ENCODE measurements at places on chromosomes 7 and 10. TPM values are rescaled to one million over a fixed set of nuclear protein-coding genes. Genes with fewer than 3 reads are reported as not detected.

- H3K4me3 ChIP-seq = no peak overlapping the region
- no peaks in the 10 kb centered on the region for H3K36me3 ChIP-seq
- H3K27ac ChIP-seq = no peak overlapping the region
- no peak for DNase-seq
- H3K27me3 ChIP-seq = no peaks in the 10 kb centered on the region
- H3K4me1 ChIP-seq = no peaks in the 10 kb centered on the region
Measured at GRCh38 chr7:110386913-110387312, 704.0 kb upstream of the LRRN3 start.

- no peak overlapping the region for H3K4me3 ChIP-seq
- no peak overlapping the region for H3K27ac ChIP-seq
- no peaks in the 10 kb centered on the region for H3K27me3 ChIP-seq
- no peaks in the 10 kb centered on the region for H3K4me1 ChIP-seq
- DNase-seq = no peak
- peaks cover 7% of the 10 kb centered on the region for H3K36me3 ChIP-seq
Measured at GRCh38 chr7:30068117-30068516, 39.9 kb downstream of the PLEKHA8 start.

DNA sequence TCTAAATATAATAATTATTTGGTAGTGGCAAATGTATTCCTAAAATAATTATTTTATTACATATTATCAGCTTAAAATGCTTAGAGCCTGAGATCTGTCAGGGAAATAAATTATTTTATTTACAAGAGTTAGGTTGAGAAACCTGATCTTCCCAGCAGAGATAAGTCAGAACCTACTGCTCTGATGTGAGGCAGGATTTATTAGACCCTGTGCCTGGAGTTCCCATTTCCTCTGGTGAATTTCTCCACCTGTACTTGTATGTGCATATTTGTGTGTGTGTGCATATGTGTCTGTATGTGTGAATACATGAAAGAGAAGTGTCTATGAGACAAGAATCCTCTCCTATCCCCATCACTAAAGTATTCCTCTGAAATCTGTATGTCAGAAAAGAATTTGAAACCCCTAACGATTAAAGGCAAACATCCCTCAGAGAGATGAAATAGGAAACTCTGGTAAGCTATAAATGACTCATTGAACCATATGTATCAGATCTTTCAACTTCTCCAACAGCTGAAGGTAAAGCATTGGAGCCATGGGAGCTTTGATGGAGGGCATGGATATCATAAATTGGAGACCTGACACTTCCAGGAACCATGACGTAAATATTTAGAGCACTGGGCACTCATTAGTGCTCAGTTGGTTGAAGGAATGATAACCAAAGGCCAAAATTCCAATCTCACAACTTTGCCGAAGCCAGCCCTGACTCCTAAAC is 190.9 kb downstream of the XPNPEP1 start:
- no peak overlapping the region for H3K27ac ChIP-seq
- H3K4me3 ChIP-seq = no peak overlapping the region
- H3K36me3 ChIP-seq = no peaks in the 10 kb centered on the region
- DNase-seq = no peak

GRCh38 chr10:36089790-36090440 is 447.8 kb upstream of the FZD8 start:
- no peaks in the 10 kb centered on the region for H3K4me1 ChIP-seq
- no peaks in the 10 kb centered on the region for H3K27me3 ChIP-seq
- H3K4me3 ChIP-seq = no peak overlapping the region
- no peaks in the 10 kb centered on the region for H3K36me3 ChIP-seq
- H3K27ac ChIP-seq = no peak overlapping the region
- DNase-seq = no peak

DNA sequence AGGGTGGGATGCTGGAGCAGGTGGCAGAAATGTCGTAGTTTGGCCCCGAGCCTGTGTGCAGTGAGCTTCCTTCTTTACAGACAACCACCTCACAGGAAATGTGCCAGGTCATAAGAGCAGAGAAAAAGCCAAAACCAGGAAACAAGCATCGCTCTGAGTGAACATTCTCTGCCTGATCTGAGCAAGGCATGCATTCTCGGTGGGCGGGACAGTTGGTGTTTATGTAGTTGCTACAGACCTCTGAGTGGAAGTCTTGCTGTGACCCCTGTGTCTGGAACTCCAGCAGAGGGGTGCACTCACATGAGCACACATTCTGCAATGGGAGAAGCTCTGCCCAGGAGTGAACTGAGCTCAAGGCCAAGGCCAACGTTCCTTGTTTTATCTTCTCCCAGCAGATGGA is 230.1 kb downstream of the TCERG1L start:
- H3K27ac ChIP-seq = no peak overlapping the region
- H3K27me3 ChIP-seq = peaks cover 2% of the 10 kb centered on the region
- no peak overlapping the region for H3K4me3 ChIP-seq
- no peaks in the 10 kb centered on the region for H3K36me3 ChIP-seq

GRCh38 chr10:79331709-79332108 is 15.6 kb upstream of the PPIF start:
- H3K4me3 ChIP-seq = no peak overlapping the region
- DNase-seq = peak; percentile 55
- no peak overlapping the region for H3K27ac ChIP-seq

DNA sequence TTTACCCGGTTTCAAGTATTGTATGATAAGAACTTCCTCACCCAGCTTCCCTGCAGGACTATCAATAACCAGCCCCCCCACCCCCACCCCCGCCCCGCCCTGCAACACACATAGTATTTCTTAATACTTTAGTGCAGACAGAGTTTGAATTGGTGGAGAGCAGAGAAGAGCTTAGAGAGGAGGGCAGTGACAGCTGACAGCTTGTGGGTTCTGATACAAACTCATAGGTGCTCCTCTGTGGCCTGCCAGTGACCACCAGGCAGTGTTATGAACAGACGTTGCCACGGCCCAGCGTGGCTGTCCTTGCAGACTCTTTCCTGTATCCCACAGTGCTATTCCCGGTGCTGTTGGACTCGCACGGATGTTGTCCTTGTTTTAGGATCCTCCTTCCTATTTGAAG is 186.9 kb upstream of the ADO start:
- H3K4me1 ChIP-seq = peaks cover 29% of the 10 kb centered on the region
- DNase-seq = peak; percentile 54
- H3K4me3 ChIP-seq = no peak overlapping the region
- peak overlapping the region; percentile 46 for H3K27ac ChIP-seq
- no peaks in the 10 kb centered on the region for H3K27me3 ChIP-seq

DNA sequence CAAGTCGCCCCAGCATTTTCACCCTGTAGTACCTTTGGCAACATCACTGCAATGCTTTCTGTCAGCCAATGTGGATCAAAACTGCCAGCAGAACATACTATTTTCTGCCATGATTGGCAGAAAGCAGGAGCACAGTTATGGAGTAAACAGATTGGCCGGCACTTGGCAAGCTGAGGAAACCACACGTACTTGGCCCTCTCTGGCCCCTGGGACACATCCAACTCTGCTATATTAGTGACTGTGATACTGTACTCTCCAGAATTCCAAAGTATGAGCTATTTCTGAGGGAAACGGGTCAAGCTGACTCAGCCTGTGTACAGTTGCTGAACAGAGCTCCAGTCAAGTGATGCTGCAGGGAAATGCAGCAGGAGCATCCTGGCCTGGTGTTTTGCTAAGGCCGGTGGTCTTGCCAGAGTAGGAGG is 39.8 kb upstream of the LANCL2 start:
- H3K4me1 ChIP-seq = no peaks in the 10 kb centered on the region
- H3K27me3 ChIP-seq = no peaks in the 10 kb centered on the region
- no peak overlapping the region for H3K4me3 ChIP-seq

- H3K36me3 ChIP-seq = no peaks in the 10 kb centered on the region
- no peak overlapping the region for H3K4me3 ChIP-seq
- no peak overlapping the region for H3K27ac ChIP-seq
- DNase-seq = no peak
- no peaks in the 10 kb centered on the region for H3K4me1 ChIP-seq
- no peaks in the 10 kb centered on the region for H3K27me3 ChIP-seq
Measured at GRCh38 chr10:124171561-124171960, 78.2 kb upstream of the CHST15 start.

DNA sequence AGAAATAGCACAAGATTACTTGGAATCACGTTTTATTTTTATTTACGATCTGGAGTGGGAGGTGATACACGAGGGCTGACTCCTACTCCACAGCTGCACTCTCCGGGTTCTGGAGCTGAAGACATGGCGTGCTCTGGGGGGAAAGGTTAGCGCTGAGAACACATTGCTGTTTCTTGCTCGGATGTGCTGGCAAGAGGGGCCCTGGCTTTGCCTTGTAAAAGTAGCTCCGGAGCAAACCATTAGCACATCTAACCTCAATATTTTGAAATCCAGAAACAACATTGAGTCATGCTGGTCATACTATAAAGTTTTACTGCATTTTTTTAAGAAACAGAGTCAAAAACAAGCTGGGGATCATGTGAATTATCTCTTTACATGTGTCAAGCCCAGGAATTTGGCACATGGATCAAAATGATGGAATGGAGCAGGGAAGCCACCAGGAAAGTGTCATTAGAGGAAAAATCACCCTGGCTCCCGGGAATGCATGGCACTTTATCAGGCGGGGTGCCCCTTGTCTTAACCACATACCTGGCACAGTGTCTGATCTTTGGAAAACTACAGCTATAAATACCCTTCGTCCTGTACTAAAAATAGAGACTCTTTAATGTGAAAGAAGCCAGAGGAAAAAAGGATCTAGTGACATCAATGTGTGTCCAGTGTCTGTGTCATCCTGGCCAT is 31.6 kb upstream of the LYZL1 start:
- DNase-seq = no peak
- peaks cover 11% of the 10 kb centered on the region for H3K27me3 ChIP-seq
- peaks cover 12% of the 10 kb centered on the region for H3K4me1 ChIP-seq

DNA sequence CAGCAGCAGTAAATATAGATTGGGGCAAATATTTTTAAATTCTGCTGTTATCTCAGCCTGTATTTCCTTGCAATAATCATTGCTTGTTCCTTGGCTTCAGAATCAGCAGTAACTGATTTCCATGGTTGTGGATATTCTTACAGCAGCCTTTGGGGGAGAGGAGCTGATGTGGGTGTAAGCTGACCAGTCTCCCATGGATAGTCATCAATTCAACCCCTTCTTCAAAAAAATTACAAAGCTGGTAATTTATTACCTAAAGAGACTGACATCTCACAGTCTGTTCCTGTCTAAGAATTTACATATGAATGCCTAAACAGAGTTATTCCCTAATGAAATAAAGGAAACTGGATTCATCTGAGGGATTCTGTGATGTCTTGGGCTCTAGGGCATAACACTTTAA is 103.1 kb upstream of the CABCOCO1 start:
- DNase-seq = no peak
- no peak overlapping the region for H3K4me3 ChIP-seq
- H3K27ac ChIP-seq = no peak overlapping the region
- H3K27me3 ChIP-seq = no peaks in the 10 kb centered on the region
- H3K36me3 ChIP-seq = no peaks in the 10 kb centered on the region
- no peaks in the 10 kb centered on the region for H3K4me1 ChIP-seq

- no peak for DNase-seq
- H3K27ac ChIP-seq = no peak overlapping the region
- H3K4me1 ChIP-seq = peaks cover 4% of the 10 kb centered on the region
- no peaks in the 10 kb centered on the region for H3K36me3 ChIP-seq
- no peaks in the 10 kb centered on the region for H3K27me3 ChIP-seq
Measured at GRCh38 chr10:14820775-14821154, 17.1 kb downstream of the CDNF start.

- H3K27ac ChIP-seq = no peak overlapping the region
- DNase-seq = no peak
Measured at GRCh38 chr7:51918581-51918980, 602.0 kb upstream of the COBL start.

- DNase-seq = no peak
- peaks cover 6% of the 10 kb centered on the region for H3K4me1 ChIP-seq
- H3K27me3 ChIP-seq = no peaks in the 10 kb centered on the region
- peak overlapping the region; percentile 69 for H3K27ac ChIP-seq
- H3K36me3 ChIP-seq = no peaks in the 10 kb centered on the region
Measured at GRCh38 chr7:25624833-25625232, 396.5 kb upstream of the NPVF start.

GRCh38 chr10:22372917-22373316 is 27.6 kb downstream of the SPAG6 start:
- H3K27me3 ChIP-seq = no peaks in the 10 kb centered on the region
- no peaks in the 10 kb centered on the region for H3K4me1 ChIP-seq
- no peak overlapping the region for H3K27ac ChIP-seq
- DNase-seq = no peak
- no peak overlapping the region for H3K4me3 ChIP-seq
- H3K36me3 ChIP-seq = no peaks in the 10 kb centered on the region

- no peaks in the 10 kb centered on the region for H3K36me3 ChIP-seq
- no peak overlapping the region for H3K4me3 ChIP-seq
- DNase-seq = no peak
- no peaks in the 10 kb centered on the region for H3K4me1 ChIP-seq
Measured at GRCh38 chr7:158602905-158603772, 15.5 kb upstream of the PTPRN2 start.

DNA sequence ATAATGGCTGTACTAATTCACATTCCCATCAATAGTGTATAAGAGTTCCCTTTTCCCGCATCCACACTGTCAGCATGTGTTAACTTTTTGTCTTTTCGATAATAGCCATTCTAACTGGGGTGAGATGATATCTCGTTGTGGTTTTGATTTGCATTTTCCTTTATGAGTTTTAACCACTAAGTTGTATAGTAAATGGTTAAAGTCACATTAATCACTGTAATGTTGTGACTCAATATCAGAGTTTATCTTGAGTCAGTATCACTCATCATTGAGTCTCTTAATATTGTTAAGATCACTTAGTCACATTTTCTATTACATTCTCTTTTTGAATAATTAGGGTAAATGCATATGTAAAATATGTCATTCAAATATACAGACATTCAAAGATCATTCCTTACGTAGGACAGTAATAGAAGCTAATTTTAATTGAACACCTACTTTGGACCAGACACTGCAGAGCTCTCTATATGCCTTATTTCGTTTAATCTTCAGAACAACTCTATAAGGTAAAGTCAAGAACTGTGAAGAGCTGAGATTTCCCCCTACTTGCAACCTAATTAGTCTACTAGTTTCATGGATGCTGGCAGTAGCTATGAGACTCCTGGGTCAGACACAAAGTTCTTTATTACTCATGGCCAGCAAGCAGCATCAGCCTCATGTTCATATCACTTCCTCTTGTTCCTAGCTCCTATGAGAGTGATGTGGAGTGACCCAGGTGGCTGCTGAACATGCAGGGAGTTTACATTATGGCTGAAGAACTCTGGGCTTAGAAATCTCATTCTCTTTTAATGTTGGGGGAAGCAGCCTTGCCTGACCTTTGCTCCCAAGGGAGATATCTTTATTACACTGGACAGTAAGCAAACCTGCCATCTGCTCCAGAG is 30.5 kb downstream of the CREB5 start:
- H3K27me3 ChIP-seq = no peaks in the 10 kb centered on the region
- no peak for DNase-seq
- H3K4me1 ChIP-seq = no peaks in the 10 kb centered on the region
- no peak overlapping the region for H3K4me3 ChIP-seq
- H3K27ac ChIP-seq = no peak overlapping the region
- H3K36me3 ChIP-seq = no peaks in the 10 kb centered on the region

Gene TYSND1
- 13.4 TPM for total RNA-seq

Gene TMEM236
- total RNA-seq = 5.9 TPM

Gene GIGYF1
- 53.4 TPM for total RNA-seq

Gene CYP2C18
- total RNA-seq = 0.65 TPM

Gene WDR86
- total RNA-seq = 4.4 TPM

All from lower lobe of right lung (tissue), 2 donors.